ENCODE measurements at places on chromosomes 5 and 9. TPM values are rescaled to one million over a fixed set of nuclear protein-coding genes. Genes with fewer than 3 reads are reported as not detected.
A peak's percentile ranks its signal among the peaks of the same experiment; 100 is the strongest.

- no peak for DNase-seq
Observed at GRCh38 chr9:84187090-84187489, 153.5 kb downstream of the SLC28A3 start.

DNA sequence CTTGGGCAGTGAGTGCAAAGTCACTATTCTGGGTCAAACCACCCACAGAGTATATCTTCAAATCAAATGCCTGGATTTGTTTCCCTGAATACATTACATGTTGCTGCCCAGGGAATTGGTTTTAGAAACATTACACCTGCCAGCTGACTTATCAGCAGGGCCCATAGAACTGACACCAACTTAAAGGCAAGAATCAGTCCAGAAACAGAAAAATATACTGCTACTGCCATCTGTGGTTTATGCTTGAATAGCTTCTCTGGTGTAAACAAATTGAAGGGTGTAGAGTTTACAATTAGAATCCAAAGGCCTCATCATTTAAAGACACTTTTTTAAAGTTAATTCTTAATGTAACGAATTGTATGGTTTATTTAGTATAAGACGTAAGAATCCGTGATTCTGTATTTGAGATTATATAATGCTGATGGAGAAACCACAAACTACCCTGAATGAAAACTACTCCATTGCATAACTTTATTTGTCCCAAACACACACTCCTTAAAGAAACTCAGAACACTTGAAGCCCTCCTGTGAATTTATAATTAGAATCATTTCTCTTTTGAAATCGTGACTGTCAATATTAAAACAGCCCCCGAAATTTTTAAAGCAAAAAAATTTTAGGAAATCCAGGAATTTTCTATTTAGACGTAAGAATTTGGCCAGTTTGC is 6.2 kb downstream of the NR6A1 start:
- DNase-seq: no peak

DNA sequence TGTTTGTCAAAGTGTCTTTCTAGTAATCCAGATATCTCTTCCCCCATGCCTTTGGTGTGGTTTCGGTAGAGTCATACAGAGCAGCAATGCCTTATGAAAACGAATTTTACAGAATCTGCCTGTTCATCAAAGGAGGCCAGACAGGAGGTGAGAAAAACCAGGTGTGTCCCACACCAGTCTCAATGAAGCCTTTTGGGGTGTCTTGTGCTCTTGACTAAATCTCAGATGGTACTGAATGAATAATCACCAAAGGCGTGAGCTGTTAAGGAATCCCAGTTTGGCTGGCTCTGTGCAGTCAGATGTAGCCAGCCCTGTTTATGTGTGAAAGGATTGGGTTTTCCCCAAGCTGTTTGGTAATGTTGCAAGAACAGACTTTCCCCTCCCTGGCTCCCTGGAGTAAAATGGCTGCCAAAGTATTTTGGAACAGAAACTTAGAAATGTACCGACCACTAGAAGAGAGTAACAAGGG is 70.8 kb upstream of the CDKN2B start:
- DNase-seq: peak; percentile 26

Gene IFNA2
- polyA plus RNA-seq: not detected
